Ovary (tissue), 10 donors: ENCODE measurements at places on chromosomes 5 and 9. TPM values are rescaled to one million over a fixed set of nuclear protein-coding genes. Genes with fewer than 3 reads are reported as not detected.

Gene TUSC1
- 12.0 TPM for polyA plus RNA-seq

Gene SPATA31A3
- not detected for polyA plus RNA-seq

Gene C8G
- polyA plus RNA-seq: not detected

Gene ZNF169
- polyA plus RNA-seq: 6.6 TPM

Gene NTNG2
- polyA plus RNA-seq: 0.23 TPM

Gene PCDHB7
- polyA plus RNA-seq: 3.0 TPM

Gene ALDOB
- polyA plus RNA-seq: 0.27 TPM

Gene SLC25A48
- polyA plus RNA-seq: not detected

Gene IL33
- 9.1 TPM for polyA plus RNA-seq
